ENCODE measurements at places on chromosomes 5 and 9. TPM values are rescaled to one million over a fixed set of nuclear protein-coding genes. Genes with fewer than 3 reads are reported as not detected.

DNA sequence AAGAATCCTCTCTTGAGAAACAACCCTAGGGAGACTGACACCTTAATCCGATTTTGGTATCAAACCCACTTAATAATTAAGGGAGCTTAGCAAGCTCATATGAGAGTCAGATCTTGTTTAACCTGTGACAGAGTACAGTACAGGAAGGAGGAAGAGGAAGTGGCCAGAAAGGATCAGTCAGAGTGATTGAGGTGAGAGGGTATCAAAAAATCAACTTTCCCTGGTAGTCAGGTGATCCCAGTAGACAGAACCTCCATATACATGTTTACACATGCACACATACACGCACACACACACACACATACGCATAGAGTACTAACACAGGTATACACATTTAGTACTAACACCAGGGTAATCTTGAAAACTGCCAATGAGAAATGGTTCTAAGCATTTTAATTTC, 56.8 kb downstream of the GLIS3 start:
- no peak for DNase-seq

GRCh38 chr9:126965077-126965476, 50.5 kb downstream of the RALGPS1 start:
- DNase-seq = no peak

- DNase-seq = no peak
Measured at GRCh38 chr5:16135003-16135402, 44.6 kb downstream of the MARCHF11 start.

OR1J2 gene
- total RNA-seq = not detected

DMRT1 gene
- total RNA-seq = not detected

GAS1 gene
- total RNA-seq = 3.6 TPM

LCN9 gene
- 0.44 TPM for total RNA-seq

SH3RF2 gene
- 0.89 TPM for total RNA-seq

STK32A gene
- total RNA-seq = 0.78 TPM

OGN gene
- not detected for total RNA-seq

GRCh38 chr5:149210225-149210624, 61.4 kb upstream of the AFAP1L1 start:
- no peak for DNase-seq

GRCh38 chr9:97773091-97773490, 76.0 kb upstream of the XPA start:
- DNase-seq = no peak

GRCh38 chr5:77560677-77561263, 68.7 kb upstream of the WDR41 start:
- DNase-seq = peak; percentile 26

GPX3 gene
- 39.8 TPM for total RNA-seq

GRCh38 chr5:58348996-58349728, 110.7 kb downstream of the PLK2 start:
- no peak for DNase-seq

DNA sequence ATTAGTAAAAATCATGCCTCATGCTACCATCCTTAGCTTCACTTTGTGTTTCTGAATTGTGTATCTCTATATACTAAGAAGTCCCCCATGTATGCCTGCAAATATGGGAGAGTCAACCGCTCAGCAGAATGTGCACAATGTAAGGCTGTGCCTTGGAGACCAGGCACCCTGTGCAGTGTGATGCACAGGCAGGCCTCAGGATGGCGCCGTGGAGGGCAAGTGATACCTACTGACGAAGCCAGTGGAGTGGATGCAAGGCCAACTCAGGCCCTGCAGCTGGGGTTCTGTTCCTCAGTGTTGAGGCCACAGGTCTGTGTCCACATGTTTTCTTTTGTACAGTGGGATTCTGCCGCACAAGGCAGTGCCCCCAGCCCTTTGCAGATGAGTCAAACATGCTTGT, 28.4 kb downstream of the SYK start:
- no peak for DNase-seq

- DNase-seq = no peak
Measured at GRCh38 chr5:35626553-35626952, 8.9 kb downstream of the SPEF2 start.

GRCh38 chr9:37417252-37417803, 5.2 kb upstream of the GRHPR start:
- no peak for DNase-seq

GRCh38 chr5:172243302-172243701, 40.3 kb downstream of the UBTD2 start:
- no peak for DNase-seq

GRCh38 chr9:35606138-35606504, 1.1 kb downstream of the TESK1 start:
- DNase-seq = peak; percentile 66

- DNase-seq = no peak
Measured at GRCh38 chr9:135555203-135555602, 6.4 kb upstream of the PAEP start.

GRCh38 chr9:97364769-97365490, 47.0 kb upstream of the TDRD7 start:
- DNase-seq = no peak

ORM2 gene
- total RNA-seq = 2.2 TPM

- no peak for DNase-seq
Measured at GRCh38 chr9:122100756-122101155, 7.6 kb upstream of the TTLL11 start.

DNA sequence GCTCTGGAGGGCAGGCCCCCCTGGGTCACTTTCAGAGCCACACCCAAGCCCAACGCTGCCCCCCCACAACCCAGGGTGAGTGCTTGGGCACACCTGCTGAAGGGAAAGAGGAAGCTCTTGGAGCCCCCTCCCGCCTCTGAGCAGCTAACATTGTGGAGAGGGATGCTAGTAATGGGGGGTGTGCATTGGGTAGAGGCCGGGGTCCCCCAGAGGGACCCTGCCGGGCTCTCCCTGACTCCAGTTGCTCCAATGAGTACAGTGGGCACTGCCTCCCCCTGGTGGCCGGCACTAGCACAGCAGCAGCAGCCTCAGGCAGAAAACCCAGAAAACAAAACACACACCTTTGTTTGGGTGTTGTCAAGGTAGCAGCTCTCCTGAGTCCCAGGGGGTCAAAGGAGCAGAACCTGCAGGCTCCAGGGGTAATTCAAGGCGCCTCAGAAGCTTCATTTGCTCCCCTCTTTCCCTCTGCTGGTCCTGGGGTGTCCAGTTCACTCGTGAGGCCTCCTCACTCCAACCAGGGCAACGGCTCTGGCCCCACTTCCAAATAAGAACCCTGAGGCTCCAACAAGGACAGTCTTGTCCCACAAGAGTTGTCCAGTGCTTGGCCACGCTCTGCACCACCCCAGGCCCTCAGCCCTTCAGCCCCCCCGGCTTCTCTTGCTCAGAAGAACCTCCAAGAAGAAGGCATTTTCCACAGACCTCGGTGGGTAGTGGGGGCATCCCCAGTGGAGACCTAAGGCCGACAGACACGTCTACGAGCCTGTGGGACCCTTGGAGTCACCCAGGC, 16.1 kb downstream of the GBGT1 start:
- DNase-seq = peak; percentile 95

GRCh38 chr5:174414315-174414710, 310.1 kb upstream of the MSX2 start:
- no peak for DNase-seq

GRCh38 chr5:72380492-72381274, 60.5 kb downstream of the PTCD2 start:
- no peak for DNase-seq

TMEM8B gene
- total RNA-seq = 2.0 TPM

DNA sequence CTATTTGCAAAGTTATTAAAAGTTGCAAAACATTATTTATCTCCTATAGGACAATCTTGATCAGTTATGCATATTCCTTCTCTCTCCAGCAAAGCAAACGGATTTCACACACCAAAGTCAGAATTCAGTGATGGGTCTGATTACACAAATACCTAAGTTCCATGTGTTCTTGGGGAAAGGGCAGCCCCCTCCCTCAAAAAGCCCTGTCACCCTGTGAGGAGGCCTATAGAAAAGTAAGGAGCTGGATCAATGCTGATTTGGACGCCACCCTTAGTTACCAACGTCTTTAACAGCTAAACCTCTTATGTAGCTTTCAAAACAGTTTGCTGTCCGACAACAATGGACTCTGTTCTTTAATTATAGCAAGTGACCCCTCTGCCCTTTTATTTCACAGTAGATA, 6.4 kb downstream of the ZNF608 start:
- DNase-seq = no peak

NTRK2 gene
- not detected for total RNA-seq

TXNDC8 gene
- total RNA-seq = not detected

DNA sequence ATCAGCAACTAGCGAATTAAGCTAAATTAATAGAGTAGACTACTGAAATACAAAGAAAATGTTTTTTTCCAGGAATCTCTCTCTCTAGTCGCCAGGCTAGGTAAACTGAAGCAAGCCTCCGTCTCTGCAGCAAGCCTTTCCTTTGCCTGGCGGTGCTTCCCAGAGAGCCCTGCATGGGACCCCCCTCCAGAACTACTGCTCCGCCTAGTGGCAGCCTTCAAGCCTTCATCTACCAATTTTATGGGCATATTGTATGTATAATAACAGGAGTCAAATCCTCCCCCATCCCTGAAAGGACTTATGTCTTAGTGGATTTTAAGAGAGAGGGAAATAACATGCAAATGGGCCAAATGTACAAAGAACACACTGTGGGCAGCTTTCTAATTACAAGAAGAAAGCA, 241.9 kb downstream of the SAXO1 start:
- DNase-seq = peak; percentile 62

DNA sequence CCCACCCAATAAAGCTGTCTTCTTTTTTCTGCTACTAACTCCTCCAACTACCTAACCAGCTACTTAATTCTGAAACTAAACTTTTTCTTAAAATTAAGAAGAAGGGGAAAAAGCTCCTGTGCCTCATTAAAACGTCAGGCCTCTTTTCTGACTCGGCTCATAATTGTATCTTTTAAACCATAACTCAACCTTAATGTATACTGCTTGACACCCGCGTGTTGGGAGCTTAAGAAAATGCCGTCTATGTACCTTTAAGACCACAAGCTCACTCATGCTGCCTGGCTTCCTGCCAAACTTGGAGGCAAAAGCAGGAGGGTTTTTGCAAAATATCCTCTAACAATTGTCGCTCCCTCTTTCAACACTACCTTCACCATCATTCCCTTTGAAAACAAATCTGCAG, 5.0 kb downstream of the EBF1 start:
- DNase-seq = no peak

GRCh38 chr9:426976-427375, 212.3 kb downstream of the DOCK8 start:
- DNase-seq = no peak

SEMA5A gene
- 6.5 TPM for total RNA-seq

DNA sequence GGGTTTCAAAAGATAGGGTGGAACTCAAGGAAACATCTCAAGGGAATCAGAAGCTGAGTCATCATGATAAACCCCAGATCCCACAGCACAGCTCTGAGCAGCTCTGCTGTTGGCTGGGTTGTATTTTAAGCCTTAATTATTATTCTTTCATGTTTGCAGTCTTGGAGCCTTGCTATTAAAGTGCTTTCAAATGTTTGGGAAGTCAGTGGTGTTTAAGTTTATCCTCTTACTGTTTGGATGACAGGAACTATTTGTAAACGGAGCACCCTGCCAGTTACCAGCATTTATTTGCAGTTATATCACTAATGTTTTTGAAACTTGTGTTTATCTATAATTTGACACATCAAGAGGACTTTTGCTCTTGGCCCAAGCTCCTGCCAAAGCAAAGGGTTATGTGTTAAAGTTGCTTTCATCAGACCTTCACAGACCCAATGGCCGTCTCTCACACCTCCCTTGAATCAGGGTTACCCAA, 141.1 kb upstream of the SPDL1 start:
- DNase-seq = no peak

DNA sequence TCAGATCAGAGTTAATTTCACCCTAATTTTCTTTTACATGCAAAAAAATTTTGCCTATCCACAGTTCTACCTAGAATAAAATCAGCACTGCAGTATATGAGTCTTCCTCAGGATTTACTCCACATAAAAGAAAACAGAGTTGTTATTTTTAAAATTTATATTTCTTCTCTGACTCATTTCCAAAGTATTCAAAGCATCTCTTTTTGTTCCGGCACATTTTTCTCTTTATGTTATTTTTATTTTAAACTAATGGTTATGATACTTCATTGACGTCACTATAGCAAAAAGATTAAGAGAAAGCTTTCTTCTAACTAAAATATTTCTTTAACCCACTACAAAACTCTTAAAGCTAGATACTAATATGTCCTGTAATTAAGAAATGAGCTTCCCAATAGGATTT, 590.4 kb downstream of the PRELID2 start:
- no peak for DNase-seq

PLCXD3 gene
- total RNA-seq = 0.38 TPM

DNA sequence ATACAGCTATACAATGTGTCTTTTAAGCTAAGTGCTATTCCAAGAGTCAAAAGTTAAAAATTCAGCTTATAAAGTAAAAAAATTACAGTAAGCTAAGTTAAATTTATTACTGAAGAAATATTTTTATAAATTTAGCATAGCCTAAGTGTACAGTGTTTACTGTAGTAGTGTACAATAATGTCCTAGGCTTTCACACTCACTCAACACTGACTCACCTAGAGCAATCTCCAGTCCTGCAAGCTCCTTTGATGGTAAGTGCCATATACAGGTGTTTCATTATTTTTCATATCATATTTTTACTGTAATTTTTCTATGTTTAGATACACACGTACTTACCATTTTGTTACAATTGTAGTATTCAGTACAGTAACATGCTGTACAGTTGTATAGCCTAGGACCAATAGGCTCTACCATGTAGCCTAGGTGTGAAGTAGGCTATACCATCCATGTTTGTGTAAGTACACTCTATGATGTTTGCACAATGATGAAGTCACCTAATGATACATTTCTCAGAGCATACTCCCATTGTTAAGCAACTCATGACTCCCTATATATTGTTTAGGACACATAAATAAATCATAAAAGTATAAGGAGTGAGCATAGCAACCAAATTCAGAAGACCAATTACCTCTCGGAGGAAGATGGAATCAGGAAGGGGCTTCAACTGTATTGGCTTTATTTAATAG, 165.1 kb upstream of the SLC30A5 start:
- no peak for DNase-seq

DNA sequence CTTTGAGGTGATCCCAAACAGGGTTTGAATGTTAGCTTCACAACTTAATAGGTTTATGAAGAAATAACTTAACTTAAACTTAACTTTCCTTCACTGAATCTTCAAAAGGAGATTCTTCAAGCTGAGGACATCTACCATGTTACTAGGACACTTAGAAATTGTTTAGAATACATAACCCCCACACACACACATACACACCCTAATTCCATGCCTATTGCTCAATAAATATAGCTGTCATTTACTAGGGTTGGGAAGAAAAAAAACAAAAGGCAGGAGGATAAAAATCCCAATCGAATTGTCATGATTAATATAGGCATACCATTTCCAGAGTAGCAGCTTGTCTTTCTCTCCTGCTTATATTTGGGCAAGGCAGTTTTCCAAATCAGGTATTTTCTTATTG, 68.3 kb downstream of the ALDH1A1 start:
- DNase-seq = no peak

DNA sequence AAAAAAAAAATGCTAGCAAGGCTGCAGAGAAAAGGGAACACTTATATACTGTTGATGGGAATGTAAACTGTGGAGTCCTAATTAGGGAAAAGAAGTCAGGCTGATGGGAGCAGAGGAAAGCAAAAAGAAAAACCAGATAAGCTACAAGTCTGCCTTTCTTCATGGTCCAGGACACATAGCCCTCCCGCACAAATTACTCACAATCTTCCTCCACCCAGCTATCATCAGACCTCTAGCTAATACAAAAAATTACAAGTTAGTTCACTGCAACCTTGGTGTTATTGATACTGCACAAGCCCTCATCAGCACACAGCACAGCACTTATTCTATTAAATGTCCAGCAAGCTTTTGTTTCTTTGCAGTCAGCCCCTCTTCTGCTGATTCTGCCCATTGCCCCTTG, 186.0 kb upstream of the ADRA1B start:
- DNase-seq = no peak

BRINP1 gene
- total RNA-seq = 14.4 TPM

C9orf153 gene
- total RNA-seq = not detected

Measured in H7 (cell line).